Foreskin melanocyte (primary cell): ENCODE measurements at places on chromosomes 6 and 20.

- DNase-seq, result no peak
Observed at GRCh38 chr6:134245706-134246105, 72.2 kb downstream of the SGK1 start.

GRCh38 chr20:15913391-15914025 lies 659.7 kb downstream of the KIF16B start:
- no peak for DNase-seq

GRCh38 chr6:123276546-123276980 lies 280.5 kb downstream of the CLVS2 start:
- no peak for DNase-seq

- no peak for DNase-seq
Observed at GRCh38 chr6:12280458-12280857, 9.7 kb upstream of the EDN1 start.

- DNase-seq, result no peak
Observed at GRCh38 chr6:140784573-140784972, 1348.2 kb upstream of the GJE1 start.

- DNase-seq, result no peak
Observed at GRCh38 chr20:53599378-53599777, 5.7 kb upstream of the ZNF217 start.
